ENCODE measurements at places on chromosomes 2 and 18.
A peak's percentile ranks its signal among the peaks of the same experiment; 100 is the strongest.

GRCh38 chr2:132627536-132627935 lies 42.5 kb downstream of the LYPD1 start:
- DNase-seq: no peak

- no peak for DNase-seq
Observed at GRCh38 chr2:144431392-144431783, 88.5 kb downstream of the ZEB2 start.

GRCh38 chr2:24930768-24931167 lies 10.7 kb upstream of the ADCY3 start:
- DNase-seq: no peak

DNA sequence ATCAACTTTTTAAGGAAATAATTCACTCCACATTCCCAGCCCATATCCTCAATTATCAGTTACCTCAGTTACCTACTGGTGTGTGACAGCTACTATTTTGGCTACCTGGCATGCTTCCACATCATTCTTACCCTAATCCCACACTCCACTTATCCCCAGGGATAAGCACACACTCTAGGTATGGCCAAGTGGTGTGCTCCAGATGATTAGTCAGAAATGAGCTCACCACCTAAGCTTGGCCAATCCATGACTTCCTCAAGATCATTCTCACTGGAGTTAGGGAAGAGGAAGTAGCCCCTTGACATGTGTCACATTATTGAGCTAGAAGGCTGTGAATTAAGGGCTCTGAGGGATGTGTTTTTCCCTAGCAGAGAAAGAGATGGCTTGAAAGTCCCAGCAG lies 20.9 kb upstream of the SMAD4 start:
- DNase-seq: no peak

DNA sequence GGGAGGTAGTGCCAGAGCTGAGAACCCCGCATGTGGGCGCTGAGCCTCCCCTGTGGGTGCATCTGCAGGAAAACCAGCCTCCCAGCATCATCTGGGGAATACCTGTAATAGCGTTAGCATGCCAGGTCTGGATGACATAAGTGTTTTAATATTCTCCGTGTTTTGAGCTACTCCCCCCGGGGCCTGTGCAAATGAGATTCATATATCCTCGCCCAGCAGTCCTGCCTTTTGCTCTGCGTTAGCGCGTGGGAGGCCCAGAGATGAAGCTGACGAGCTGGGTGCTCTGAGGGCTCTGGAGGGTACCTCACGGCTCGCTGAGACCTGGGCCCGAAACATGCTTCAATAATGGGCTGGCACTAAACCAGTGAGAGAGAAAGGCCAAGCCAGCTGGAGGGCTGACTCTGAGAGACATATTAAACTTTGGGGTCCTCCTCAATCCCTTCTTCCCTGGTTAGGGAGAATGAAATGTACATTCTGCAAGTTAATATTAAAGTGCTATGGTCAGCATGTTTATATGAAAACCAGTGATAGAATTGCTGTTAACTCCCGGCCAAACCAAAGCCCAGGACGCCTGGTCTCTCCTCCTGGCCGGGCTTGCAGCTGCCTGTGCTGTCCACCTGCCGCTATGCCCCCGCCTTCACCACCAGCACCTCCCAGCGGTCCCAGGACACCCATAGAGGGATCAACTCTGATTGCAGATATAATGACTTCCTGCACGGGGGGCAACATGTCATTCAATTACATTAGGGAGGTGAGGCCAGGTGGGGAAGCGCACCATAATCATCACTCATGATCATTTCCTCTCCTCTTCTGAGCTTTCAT lies 77.0 kb downstream of the EDAR start:
- DNase-seq: peak; percentile 25

GRCh38 chr2:118169359-118170005 lies 81.2 kb downstream of the INSIG2 start:
- DNase-seq: no peak

GRCh38 chr18:10352671-10353070 lies 101.8 kb upstream of the APCDD1 start:
- no peak for DNase-seq

- DNase-seq: no peak
Observed at GRCh38 chr2:96837575-96837974, 6.2 kb downstream of the ANKRD23 start.

GRCh38 chr2:30318987-30319782 lies 87.9 kb downstream of the LBH start:
- no peak for DNase-seq

DNA sequence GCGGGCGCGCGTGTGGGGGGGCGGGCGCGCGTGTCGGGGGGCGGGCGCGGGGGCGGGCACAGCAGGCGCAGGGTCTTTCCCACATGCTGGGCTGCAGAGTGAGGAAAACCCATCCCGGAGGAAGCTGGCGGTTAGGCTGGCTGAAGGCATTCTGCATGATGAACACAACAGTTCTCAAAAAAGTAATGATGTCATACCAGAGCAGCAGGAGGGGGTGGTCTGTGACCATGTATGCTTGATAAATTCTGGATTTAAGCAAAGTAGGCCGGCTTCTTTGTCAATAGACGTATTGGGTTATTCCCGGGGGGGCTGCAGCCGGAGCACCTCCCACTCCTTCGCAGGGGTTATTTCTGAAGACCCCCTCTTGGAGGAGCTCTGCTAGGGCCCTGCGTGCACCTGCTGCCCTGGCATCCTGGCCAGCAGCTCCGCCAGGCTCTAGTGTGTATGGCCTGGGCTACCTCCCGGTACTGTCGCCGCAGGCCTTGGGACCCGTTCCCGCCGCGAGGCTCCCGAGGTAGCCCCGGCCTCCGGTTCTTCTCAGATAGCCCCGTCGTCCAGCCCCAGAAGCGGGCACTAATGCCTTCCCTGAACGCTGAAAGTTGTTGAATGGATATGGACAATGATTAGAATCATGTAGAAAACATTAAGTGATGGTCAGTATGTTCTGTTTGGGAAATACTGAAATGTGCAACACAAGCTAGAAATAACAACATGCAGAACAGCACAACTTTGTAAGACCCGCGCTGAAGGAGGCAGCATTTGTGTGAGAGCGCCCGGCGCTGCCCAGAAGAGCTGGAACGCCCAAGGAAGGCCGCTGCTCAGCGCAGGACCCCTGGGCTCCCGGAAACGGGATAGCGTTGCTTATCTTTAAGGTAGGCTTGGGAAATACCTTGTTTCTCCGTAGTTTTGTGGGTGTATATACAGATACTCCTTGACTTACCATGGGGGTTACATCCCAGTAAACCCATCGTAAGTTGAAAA lies 101.4 kb upstream of the RAB6C start:
- DNase-seq: no peak

- DNase-seq: no peak
Observed at GRCh38 chr2:17788773-17789172, 27.5 kb upstream of the MSGN1 start.

GRCh38 chr2:168293766-168294165 lies 46.4 kb upstream of the STK39 start:
- DNase-seq: no peak

Measured in mesothelial cell of epicardium (in vitro differentiated cells).